Left ventricle myocardium superior (tissue), 1 donor: ENCODE measurements at places on chromosomes 11 and 22.

- no peak for DNase-seq
Measured at GRCh38 chr11:131533149-131533548, 162.7 kb downstream of the NTM start.

DNA sequence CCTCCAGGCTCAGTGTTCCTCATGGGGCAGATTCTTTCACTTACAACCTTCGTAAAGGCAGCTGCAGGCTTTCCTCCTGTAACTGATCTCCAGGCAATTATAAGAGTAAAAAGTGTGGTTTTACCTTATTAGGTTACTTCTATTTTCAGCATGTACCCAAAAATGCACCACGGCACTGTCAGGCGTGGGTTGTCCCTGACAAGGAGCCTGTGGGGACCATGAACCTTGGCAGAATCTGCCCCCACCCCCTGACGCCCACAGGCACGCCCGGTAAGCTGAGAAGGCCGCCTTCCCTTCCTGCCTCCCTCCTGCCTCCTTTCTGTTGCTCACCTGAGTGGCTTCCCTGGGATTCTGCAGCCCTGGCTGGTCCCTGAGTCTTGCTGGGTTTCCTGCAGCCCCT is 1383.3 kb downstream of the TBC1D22A start:
- no peak for DNase-seq

DNA sequence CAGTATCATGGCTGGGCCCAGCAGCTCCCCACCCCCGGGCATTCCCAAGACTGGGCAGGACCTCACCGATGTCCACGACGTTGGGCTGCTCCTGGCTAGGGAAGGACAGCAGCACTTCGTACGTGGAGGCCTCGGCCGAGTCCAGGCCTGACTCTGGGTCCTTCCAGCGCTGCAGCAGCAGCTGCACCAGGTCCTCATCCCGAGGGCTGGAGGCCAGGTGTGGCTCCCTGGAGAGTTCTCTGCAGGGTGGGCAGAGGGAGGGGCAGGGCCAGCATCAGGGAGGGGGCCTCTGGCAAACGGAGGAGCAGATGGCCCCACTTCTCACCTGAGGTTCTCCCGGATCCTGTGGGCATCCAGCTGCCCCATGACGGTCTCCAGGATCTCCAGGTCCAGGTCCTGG is 341 bp downstream of the NAALADL1 start:
- DNase-seq = no peak

DNA sequence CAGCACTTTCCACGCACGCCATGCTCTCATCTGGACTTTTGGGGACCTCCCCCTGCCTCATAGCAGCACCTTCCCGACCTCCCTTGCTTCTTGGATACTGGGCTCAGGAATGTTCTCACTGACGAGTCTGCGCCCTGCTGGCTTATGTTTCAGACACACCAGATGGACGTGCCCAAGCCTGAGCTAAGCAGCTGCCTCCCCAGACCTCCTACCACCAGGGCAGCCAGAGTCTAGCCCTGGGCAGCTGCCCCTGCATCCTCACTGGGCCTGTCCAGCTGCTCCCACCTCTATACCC is 13.2 kb upstream of the RGL4 start:
- no peak for DNase-seq

DNA sequence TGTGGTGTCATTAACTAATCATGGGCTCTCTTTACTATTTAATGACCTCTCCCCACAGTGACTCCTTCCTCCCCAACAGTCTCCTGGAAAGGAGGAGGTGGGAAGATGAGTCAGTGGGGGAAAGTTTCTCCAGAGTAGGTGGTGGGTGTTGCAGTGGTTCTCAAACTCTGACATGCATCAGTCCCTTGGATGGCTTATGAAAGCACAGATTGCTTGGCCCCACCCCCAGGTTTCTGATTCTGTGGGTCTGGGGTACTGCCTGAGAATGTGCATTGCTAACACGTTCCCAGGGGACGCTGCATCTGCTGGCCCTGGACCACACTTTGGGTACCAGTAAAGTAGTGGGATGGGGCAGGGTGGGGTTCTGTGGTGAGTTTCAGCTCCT is 9.8 kb downstream of the CD82 start:
- no peak for DNase-seq

DNA sequence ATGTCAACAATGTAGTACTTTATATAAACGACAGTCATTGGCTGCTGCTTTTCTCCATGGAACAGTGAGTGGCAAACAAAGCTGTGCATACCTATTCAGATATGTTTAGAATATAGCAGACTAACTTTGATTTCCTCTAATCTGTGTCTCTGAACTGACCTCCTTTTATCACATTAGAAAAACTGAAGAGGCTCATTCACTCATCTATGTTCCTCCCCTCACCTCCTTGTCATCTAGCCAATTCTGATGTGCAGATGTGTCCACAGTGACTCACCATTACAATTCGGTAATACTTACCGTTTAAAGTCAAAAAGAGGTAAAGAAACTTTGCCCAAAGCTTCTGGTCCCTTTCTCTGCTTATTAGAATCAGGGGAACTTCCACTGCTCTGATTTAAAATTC is 51.5 kb upstream of the RPS13 start:
- DNase-seq = no peak

GRCh38 chr11:70486731-70487130 is 88.4 kb downstream of the CTTN start:
- DNase-seq = no peak

DNA sequence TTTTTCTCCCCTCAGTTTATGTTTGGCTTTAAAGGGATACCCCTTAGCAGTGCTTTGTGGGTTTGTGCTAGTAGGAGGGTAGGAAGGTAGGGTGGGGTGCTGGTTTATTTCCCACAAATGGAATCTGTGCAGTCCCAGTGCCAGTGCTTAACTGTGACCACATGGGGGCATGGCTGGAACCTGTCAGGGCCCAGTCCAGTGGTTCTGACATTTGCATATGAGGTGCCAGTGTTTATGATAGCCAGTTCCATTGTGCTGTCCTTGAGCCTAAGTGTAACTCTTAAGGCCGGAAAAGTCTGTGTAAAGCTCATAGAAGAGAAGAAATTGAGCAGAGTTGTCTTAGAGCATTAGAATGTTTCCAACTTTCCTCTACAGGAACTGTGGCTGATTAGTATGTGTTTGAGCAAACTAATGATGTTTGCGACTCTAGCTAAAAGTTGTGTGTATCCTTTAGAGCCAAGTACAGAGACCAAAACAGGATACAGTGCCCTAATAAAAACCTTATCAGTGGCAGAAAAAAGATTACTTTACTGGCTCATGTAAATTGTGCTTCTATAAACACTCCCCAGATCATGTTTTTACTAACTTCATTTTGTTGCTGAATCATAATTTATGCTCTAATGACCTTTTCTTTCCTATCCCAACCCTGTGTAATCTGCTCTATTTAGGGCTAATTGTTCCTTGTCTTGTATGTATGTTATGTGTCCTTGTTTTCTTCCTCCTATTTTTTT is 38.1 kb downstream of the DIXDC1 start:
- DNase-seq = no peak

- DNase-seq = no peak
Measured at GRCh38 chr11:62499944-62500649, 46.5 kb downstream of the AHNAK start.

DNA sequence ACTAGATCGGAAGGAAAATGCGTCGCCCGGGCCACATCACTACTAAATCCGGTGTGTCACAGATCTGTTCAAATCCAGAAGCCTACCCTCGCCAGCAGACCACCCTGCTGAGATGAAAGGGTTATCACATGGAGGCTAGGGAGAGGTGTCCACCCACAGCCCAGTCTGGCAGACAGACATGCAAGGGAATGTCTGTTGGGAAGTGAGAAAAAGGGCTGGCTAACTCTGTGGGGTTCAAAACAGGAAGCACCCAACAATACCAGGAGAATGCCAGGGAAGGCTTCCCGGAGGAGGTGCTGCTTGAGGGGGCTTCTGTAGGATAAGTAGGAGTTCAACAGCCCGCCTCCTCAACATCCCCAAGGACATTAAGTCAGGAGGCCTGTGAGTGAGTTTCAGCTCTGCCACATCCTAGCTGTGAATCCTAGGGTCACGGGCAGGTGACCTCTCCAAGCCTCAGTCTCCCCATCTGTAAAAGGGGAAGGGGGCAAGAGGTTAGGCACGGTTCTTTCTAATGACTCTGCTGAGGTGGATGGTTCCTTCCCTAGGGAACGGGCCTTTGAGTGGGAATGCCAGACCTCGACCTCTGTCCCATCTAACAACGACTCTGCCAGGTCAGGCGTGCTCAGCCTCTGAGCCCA is 1.1 kb downstream of the TPST2 start:
- DNase-seq = no peak

- no peak for DNase-seq
Measured at GRCh38 chr22:33400061-33400840, 342.1 kb upstream of the SYN3 start.

DNA sequence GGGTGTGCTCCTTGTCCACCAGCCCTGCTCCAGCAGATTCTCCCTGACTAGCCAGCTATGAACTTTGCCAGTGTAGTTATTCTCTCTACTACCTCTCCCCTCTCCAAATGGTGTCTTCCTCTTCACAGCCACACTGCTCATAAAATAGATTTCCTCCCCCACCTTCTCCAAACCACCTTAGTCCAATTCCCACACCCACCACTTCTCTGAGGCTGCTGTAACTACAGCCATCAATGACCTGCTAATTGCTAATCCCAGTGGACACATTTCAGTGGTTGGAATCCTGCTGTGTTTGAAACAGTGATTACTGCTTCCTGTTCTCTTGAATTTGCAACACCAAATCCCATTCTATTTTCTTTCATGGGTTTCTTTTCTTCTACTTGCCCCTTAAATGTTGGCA is 23.4 kb downstream of the SYT9 start:
- DNase-seq = no peak

DNA sequence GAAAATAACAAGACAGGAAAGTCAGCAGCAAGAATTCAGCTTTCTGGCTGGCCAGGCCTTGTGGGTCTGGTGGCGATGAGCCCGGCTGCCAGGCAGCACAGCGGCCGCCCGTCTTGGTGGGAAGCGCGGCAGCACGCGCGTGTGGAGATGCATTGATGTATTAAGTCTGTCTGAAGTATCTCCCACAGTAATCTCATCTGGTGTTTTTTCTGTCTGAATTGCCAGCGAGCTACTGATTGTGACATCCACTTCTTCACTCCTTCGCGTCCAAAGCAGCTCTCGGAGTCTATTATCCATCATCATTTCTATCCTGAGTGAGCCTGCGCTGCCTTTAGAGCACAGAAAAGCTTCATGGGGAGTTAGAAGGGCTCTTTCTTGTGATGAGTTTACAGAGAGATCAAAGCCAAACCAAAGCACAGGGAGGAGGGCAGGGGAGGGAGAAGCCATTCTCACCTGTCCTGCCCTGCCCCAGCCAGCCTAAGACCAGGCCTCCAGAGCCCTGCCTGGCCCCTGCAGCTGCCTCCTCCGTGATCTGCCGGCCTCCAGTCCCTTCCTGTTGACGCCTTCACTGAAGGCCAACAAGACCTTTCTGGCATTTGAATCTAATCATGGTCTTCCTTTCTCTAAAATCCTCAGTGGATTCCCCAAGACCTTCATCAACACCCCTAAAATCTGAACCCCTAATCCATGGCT is 1419.0 kb downstream of the TBC1D22A start:
- DNase-seq = no peak

DNA sequence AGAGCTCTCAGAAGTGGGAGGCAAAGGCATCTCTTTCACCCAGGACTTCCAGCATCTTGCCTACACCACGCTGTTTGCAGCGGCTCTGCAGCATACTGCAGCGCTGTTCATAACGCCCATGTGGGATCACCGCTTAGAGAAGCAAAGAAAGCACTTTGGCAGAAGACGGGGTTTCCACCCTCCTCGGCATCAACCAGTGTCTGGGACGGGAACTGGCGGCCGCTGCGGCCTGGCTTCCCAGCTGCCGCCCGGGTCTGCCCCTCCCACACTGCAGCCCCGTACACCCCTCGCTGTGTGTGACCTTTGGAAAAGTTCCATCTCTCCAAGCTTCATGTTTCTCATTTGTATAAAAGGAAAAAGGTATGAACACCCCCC is 545 bp upstream of the TIRAP start:
- DNase-seq = peak; percentile 74

DNA sequence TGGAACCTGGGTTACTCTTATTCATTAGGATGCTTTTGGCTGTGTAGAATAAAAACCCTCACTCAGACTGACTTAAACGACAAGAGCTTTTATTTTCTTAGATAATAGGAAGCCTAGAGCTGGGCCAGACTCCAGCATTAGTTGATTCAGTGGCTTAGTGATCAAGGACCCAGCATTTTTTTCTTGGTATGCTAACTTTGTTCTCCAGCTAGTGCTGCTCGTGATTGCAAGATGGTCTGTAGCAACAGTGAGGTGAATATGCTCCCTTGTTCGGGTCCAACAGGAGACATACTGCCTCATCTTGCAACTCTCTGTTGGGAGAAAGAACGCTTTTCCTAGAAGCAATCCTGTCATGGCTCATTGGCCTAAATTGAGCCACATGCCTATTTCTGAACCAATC is 33.4 kb downstream of the INSC start:
- DNase-seq = no peak

DNA sequence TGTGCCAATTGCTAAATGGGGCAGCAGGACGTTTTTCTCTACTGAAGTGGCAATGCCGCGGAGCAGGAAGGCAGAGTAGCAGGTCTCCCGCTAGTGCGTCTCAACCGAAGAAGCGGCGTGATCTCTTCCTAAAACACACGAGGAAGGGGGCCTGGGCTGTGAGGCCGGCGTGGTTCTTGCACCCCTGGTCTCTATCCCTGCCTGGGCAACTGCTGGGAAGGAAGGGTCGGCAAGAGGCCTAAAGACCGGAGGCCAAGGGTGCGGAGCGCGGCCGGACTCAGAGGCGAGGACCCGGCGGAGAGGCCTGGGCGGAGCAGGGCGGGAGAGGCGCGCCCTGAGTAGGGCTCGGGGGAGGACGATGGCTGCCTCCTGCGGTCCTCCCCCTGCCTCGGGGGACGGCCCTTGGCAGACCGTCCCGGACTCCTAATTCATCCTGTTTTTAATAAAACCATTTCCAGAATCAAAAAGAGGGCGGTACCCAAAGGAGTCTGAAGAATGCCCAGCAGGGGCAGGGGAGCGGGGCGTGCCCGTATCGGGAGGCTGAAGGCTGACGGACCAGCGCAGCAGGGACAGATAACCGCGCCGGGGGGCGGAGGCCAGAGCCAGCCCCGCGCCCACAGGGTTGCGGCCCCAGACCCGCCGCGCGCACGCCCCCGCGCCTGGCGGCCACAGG is 572 bp upstream of the APLP2 start:
- peak; percentile 88 for DNase-seq
